ENCODE measurements at places on chromosomes 13 and 19.

GRCh38 chr13:21079221-21079620 is 17.8 kb upstream of the LATS2 start:
- DNase-seq: peak; percentile 26

GRCh38 chr19:10695401-10696398 is 5.5 kb upstream of the QTRT1 start:
- peak; percentile 97 for DNase-seq

GRCh38 chr19:10295305-10295846 is 5.6 kb downstream of the ICAM5 start:
- DNase-seq: peak; percentile 32

DNA sequence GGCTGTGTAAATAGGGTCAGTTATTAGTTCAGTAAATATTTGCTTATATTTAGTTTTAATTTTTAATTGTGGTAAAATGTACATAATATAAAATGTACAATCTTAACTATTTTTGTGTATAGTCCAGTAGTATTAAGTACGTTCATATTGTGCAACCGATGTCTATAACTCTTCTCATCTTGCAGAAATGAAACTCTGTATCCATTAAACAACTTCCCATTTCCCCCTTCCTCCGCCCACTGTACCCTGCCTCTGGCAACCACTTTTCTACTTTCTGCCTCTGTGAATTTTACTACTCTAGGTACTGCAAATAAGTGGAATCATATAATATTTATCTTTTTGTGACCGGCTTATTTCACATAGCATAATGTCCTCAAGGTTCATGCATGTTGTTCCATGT is 24.4 kb downstream of the UBAC2 start:
- DNase-seq: no peak

DNA sequence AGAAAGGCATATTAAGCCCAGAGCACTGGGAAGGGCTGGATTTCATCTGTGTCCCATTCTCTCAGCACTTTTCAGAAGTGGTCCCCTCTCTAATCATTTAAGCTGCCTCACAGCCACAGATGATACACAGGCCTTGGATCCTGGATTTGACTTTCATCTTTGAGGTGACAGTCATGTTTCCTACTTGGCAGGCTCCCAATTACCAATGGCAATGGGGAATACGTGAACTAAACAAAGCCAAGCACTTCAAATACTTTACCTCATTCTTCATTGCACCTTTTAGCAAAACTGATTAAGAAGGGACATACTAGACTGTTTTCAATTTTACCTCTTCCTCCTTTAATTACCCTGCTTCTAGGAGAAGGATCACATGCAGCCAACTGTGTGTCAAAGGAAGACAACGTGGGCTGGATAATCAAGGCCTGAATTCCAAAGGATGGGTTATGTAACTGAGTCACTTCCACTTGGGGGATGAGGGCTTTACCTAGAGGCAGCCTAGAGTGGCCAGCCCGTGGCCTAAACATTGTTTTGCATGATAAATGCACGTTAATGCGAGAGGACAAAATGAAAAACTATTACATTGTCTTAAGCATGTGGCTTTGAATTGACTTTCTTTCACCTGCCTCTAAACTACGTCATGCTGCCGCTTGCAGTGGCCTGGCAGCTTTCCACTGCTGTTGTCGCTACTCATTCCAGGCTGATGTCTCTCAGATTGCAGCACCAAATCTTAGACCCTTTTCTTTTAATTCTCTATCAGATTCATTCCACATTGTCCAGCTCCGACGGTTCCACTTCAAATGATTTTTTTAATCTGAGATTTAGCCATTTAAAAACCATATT is 95.0 kb downstream of the KCTD12 start:
- no peak for DNase-seq

DNA sequence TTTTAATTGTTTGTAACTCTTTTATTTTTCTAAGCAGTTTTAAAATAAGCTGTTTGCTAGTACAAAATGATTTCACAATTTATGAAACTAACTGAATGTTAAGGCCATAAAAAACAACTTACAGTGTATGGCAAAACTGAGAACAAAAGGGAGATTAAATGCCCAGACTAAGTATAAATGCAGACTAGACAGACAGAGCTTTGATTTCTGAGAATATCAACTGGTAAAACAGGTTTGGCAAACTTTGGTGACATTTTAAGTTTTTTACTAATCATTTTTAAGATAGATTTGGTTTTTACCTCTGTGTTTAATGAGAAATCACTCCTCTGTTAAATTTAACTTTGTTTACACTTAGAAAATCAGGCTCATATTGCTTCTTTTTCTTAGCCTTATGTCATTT is 127.5 kb upstream of the KLF5 start:
- DNase-seq: peak; percentile 9

DNA sequence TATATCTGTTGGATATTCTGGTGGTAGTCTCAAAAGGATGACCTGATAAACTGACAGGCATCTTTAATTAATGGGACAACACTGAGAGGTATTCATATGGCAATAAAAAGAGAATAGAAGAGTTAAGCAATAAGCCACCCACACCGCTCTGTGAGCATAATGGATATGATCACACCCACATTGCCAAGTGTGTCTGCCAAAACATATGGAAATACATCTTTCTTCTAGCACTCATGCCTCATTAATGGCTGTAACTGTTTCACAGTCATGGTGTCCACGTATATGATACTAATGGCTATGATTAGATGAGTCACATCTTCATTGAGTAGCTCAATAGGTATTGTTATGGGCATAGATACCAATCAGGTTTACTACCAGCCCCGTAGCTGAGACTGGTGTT is 13.1 kb downstream of the IGFL3 start:
- no peak for DNase-seq

DNA sequence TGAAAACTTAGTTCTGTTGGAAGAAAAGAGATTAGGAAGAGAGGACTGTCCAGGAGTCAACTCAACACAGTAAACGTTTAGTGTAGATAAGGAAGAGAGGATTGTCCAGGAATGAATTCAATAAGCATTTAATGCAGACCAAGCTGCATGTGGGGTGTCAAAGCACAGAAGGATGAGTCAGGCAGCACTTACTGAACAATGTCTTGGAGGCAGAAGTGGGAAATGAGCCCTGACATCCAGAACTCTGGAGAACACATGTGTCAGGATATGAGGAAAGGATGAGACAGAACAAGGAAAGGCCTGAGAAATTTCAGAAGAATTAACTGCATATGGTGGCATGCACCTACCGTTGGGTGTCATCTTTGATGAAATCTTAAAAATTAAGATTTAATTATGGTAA is 429.2 kb upstream of the HTR2A start:
- no peak for DNase-seq

DNA sequence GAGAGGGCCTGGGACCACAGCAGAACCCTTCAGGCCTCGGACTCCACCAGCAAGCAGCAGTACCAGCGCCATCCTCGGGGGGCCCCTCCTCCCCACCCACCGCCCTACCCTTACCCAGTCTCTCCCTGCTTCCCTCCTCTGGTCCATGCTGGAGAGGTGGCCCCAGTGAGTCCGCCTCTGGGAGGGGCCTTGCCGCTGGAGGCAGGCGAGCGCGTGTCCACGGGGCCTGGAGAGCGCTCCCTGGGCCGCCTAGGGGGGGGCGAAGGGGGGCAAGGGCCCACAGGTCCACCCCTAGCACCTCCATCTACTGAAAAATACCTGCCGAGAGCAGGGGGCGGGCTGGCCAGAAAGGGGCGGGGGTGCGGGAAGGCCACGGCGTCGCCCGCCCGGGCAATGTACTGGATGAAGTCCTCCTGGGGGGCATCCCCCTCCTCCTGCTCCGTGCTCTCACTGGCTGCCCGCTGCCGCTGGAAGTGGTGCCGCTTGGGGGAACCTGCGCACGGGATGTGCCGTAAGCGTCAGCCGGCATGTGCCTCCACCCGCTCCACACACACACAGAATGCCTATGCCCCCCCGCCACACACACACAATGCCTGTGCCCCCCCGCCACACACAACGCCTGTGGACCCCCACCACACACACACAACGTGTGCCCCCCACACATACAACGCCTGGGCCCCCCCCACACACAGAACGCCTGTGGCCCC is 6.9 kb downstream of the CBARP start:
- no peak for DNase-seq

DNA sequence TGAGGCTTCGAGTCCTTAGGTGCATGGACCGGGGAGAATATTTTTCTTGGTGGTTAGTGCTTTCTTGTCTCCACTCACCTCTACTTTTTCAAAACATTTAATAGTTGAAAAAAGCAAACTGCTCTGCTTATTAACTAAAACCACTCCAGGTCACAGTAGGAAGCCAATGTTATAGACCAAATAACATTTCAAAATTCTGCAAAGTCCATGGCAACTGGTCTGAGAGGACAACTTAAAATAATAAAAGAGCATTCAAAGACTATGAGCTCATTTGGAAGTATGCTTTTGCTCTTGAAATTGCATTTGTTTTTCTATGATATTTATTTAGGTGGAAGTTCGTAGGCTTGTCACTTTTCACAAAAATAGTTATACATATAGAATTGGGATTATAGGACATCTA is 483.0 kb downstream of the DCT start:
- no peak for DNase-seq

GRCh38 chr13:51601601-51602565 is 17.6 kb downstream of the WDFY2 start:
- peak; percentile 63 for DNase-seq

DNA sequence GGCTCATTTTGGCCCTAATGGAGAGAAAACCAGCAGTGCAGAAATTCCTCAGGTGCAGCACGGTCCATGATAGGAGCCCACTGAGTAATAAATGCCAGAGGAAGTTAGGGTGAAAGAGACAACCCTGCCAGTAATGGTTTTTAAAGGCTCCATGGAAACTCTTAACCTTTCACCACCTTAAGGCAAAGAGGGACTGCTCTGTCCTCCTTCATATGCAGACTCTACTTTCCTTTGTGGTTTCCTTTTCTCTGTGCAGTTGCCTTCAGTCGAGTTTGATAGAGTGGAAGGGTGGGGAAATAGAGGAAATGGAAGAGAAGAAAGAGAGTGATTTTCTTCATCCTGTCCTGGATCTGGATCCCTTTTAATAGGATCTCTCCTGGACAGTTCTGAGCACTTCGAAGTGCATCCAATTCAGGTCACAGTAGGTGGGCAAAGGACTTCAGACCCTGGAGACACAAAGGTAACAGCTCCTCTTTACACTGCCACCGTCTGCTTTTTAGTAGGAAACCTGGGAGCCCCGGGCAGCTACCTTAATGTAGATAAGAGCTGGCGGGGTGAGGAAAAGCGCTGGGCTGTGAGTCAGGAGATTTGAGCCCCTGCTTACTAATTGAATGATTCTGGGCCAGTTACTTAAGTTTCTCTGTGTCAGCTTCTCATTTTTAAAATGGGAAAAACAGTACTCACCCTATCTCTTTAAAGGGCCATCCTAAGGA is 294.8 kb downstream of the KCNRG start:
- no peak for DNase-seq

All from eye (tissue), 1 donor.